Stomach (tissue), 19 donors: ENCODE measurements at places on chromosomes 1 and 21. TPM values are rescaled to one million over a fixed set of nuclear protein-coding genes. Genes with fewer than 3 reads are reported as not detected.

Gene NTRK1
- total RNA-seq = not detected

- DNase-seq = no peak
Measured at GRCh38 chr1:157431751-157432150, 120.6 kb downstream of the FCRL5 start.

GRCh38 chr1:34460193-34460592, 283.5 kb downstream of the C1orf94 start:
- DNase-seq = peak; percentile 33

GRCh38 chr1:247291161-247291560, 35.3 kb downstream of the VN1R5 start:
- DNase-seq = no peak

- peak; percentile 12 for DNase-seq
Measured at GRCh38 chr21:32197896-32198295, 81.0 kb downstream of the MIS18A start.
